ENCODE measurements at places on chromosomes 4 and X. TPM values are rescaled to one million over a fixed set of nuclear protein-coding genes. Genes with fewer than 3 reads are reported as not detected.

GRCh38 chrX:39318506-39319343 lies 517.5 kb downstream of the MID1IP1 start:
- DNase-seq = no peak
- H3K4me3 ChIP-seq = no peak overlapping the region
- H3K4me1 ChIP-seq = no peaks in the 10 kb centered on the region
- H3K27ac ChIP-seq = no peak overlapping the region
- H3K36me3 ChIP-seq = no peaks in the 10 kb centered on the region
- H3K27me3 ChIP-seq = no peaks in the 10 kb centered on the region

DNA sequence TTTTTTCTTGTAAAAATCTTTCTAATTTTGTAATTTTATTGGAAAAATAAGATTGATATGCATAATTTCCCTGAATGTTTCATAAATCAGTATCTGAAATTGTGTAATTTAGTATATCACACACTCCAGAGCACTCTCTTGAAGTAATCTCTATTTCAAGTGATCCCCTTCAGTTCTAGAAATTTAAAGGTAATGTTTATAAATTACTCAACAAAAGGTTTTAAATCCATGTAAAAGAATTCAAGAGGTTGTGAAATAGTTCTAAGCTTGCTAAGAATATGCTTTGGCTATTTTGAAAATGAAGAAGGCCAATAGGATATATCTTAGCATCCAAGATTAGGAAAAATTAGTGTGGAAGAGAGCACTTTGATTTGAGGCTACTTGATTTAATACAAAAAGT lies 28.2 kb downstream of the SMARCAD1 start:
- H3K27ac ChIP-seq = no peak overlapping the region
- no peak overlapping the region for H3K4me3 ChIP-seq
- H3K27me3 ChIP-seq = no peaks in the 10 kb centered on the region
- no peaks in the 10 kb centered on the region for H3K4me1 ChIP-seq
- H3K36me3 ChIP-seq = peaks cover 4% of the 10 kb centered on the region

DNA sequence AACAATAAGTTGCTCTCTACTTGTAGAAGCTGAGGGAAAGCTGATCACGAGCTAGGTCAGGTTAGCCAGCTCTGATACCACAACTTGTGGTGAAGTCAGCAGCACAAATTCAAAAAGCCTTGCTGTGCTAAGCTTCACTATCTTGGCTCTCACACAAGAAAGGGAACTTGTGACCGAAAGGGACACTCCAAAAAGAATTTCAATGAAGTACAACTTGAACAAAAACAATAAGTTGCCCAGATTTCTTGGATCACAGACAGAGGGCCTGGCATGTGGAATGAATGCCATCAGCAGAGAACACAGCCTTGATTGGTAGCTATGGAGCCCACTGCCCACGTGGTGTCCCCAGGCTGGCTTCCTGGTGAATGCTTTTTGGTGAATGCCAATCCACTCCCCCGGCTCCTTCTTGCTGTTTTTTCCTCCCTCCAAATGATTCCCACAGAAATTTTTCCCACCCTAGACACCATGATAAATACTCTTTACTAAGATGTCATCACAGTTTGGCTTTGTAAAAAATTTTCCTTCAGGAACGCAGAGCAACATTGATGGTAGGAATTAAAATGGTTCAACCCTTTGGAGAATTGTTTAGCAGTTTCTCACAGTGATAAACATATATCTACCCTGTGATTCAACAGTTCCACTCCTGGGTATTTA lies 82.6 kb downstream of the ANXA3 start:
- no peak for DNase-seq
- no peak overlapping the region for H3K27ac ChIP-seq
- H3K27me3 ChIP-seq = no peaks in the 10 kb centered on the region

DNA sequence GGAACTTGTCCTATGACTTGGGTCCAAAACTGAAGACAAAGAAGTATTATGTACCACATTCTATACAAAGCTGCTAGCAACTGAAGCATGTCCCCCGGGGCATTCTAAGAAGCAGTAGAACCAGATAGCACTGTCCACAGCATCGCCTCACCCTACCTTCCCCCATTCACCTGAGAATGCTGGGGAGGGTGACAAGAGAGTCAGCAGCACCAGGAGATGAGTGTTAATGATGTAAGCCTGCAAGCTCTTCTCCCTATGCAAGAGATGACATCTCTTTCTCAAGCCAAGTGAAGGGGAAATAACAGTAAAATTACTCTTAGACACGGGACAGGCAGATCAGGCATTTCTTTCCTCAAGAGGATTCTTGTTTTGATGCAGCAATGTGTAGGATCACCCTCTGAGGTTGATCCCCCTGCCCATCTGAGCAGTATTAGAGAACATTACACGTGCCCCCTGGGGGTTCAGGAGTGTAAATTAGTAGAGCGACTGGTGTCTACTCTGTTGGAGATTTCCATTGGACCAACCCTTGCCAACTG lies 13.9 kb upstream of the TLR1 start:
- H3K4me3 ChIP-seq = no peak overlapping the region
- no peaks in the 10 kb centered on the region for H3K27me3 ChIP-seq
- no peaks in the 10 kb centered on the region for H3K4me1 ChIP-seq
- peak; percentile 10 for DNase-seq
- H3K36me3 ChIP-seq = no peaks in the 10 kb centered on the region

GRCh38 chr4:139085141-139085540 lies 69.6 kb downstream of the NOCT start:
- no peaks in the 10 kb centered on the region for H3K27me3 ChIP-seq
- peaks cover 32% of the 10 kb centered on the region for H3K4me1 ChIP-seq
- peak; percentile 11 for DNase-seq
- H3K4me3 ChIP-seq = peak overlapping the region; percentile 71

The CFAP299 gene
- not detected for total RNA-seq

- DNase-seq = no peak
- no peaks in the 10 kb centered on the region for H3K4me1 ChIP-seq
- no peak overlapping the region for H3K4me3 ChIP-seq
- no peaks in the 10 kb centered on the region for H3K36me3 ChIP-seq
- H3K27me3 ChIP-seq = no peaks in the 10 kb centered on the region
- no peak overlapping the region for H3K27ac ChIP-seq
Measured at GRCh38 chr4:137892134-137892533, 350.0 kb downstream of the SLC7A11 start.

The MAGEA11 gene
- not detected for total RNA-seq

DNA sequence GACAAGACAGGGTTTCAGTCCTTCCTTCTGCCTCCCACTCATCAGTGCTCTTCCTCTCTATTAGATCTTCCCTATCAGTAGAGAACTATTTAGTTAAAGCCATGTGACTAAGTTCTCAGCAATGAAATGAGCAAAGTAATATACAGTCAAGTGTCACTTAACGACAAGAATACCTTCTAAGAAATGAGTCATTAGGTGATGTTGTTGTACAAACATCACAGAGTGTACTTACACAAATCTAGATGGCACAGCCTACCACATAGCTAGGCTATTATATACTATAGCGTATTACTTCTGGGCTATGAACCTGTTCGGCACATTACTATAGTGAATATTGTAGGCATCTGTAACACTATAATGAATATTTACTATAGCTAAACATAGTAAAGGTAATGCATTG lies 71.3 kb downstream of the POU4F2 start:
- H3K27ac ChIP-seq = no peak overlapping the region
- H3K4me3 ChIP-seq = no peak overlapping the region
- DNase-seq = no peak
- no peaks in the 10 kb centered on the region for H3K27me3 ChIP-seq
- H3K36me3 ChIP-seq = no peaks in the 10 kb centered on the region
- no peaks in the 10 kb centered on the region for H3K4me1 ChIP-seq

GRCh38 chr4:17128268-17128667 lies 229.8 kb upstream of the LDB2 start:
- H3K4me1 ChIP-seq = no peaks in the 10 kb centered on the region
- no peaks in the 10 kb centered on the region for H3K27me3 ChIP-seq
- no peak for DNase-seq
- no peak overlapping the region for H3K4me3 ChIP-seq
- no peak overlapping the region for H3K27ac ChIP-seq

GRCh38 chr4:93448691-93449293 lies 379.8 kb upstream of the ATOH1 start:
- H3K27me3 ChIP-seq = no peaks in the 10 kb centered on the region
- H3K36me3 ChIP-seq = no peaks in the 10 kb centered on the region
- no peak overlapping the region for H3K27ac ChIP-seq
- H3K4me1 ChIP-seq = no peaks in the 10 kb centered on the region
- H3K4me3 ChIP-seq = no peak overlapping the region

GRCh38 chrX:41335198-41335957 lies 1.4 kb downstream of the DDX3X start:
- peaks cover 1% of the 10 kb centered on the region for H3K36me3 ChIP-seq
- peak overlapping the region; percentile 84 for H3K4me3 ChIP-seq
- peak overlapping the region; percentile 51 for H3K27ac ChIP-seq
- no peak for DNase-seq

GRCh38 chrX:38620623-38621022 lies 59.3 kb downstream of the TSPAN7 start:
- no peaks in the 10 kb centered on the region for H3K4me1 ChIP-seq
- H3K36me3 ChIP-seq = no peaks in the 10 kb centered on the region
- H3K27me3 ChIP-seq = no peaks in the 10 kb centered on the region
- no peak overlapping the region for H3K4me3 ChIP-seq

The UBE2A gene
- 22.0 TPM for total RNA-seq

The IL13RA2 gene
- not detected for total RNA-seq

DNA sequence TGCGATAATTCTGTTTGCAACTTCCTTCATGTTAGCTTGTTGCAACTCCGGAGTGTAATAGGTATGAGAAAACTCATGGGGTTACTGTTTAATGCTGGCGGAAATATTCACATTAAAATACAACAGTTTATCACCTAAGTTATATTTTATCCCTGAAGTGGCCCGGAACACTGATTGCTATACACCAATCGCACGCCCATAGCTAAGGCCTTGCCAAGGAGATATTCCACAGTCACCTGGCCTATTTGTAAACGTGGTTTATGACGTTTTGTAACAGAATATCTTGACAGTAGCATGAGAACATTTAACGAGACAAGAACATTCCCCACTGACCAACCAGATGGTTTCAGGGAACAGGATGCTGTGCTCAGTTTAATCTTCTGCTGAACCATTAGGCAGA lies 23.2 kb upstream of the FAM90A26 start:
- H3K36me3 ChIP-seq = no peaks in the 10 kb centered on the region
- H3K27me3 ChIP-seq = no peaks in the 10 kb centered on the region
- DNase-seq = no peak
- no peaks in the 10 kb centered on the region for H3K4me1 ChIP-seq
- no peak overlapping the region for H3K27ac ChIP-seq

DNA sequence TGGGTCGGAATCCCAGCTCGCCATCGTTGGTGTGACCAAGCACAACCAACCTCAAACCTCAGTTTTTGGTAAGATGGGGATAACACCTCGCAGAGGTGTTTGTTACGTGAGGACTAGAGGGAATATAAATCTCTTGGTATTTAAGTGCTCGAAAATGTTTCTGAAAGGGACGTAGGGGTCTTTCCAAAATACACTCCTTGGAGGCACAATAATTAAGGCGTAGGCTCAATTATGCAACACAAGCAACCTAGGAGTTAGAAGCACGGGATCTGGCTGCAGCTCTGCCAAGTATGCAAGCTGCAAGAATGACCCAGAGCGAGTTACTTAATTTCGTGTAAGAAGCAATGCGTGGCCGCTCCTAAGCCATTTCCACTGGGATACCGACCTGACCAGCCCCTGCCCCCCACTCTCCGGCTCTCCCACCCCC lies 552 bp downstream of the ADH5 start:
- H3K27me3 ChIP-seq = no peaks in the 10 kb centered on the region
- peaks cover 54% of the 10 kb centered on the region for H3K4me1 ChIP-seq
- H3K4me3 ChIP-seq = peak overlapping the region; percentile 68
- DNase-seq = peak; percentile 48

DNA sequence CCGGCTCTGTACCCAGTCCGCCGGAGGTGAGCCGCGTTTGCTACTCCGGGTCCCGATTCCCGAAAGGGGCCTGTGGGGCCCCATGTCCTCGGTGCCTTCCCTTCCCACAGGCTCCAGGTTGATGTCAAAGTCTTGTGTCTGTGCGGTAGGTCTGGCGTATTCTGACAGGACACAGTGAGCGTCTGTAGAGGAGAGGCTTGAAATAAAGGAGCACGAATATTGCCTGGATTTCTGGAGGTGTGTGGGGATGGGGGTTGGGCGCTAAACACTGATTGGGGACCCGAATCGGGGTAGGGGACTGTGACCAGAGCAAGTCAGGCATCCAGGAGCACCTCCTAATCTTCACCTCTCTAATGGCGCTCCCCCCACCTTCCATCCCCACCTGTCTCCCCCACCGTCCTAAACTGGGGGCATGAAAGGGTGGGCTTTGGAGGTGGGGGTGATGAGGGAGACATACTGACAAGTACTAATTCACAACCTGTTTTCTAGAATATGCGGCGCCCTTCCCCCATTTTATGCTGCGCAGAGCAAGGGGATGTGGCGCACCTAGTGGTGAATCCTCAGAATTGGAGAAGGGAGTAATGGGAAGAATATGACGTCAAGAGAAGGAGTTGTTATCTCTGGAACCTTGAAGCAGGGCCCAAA lies 855 bp downstream of the GPRASP2 start:
- peak overlapping the region; percentile 64 for H3K4me3 ChIP-seq
- H3K27me3 ChIP-seq = no peaks in the 10 kb centered on the region
- DNase-seq = no peak
- H3K36me3 ChIP-seq = no peaks in the 10 kb centered on the region
- no peak overlapping the region for H3K27ac ChIP-seq
- H3K4me1 ChIP-seq = no peaks in the 10 kb centered on the region

The GABRE gene
- total RNA-seq = 12.2 TPM

DNA sequence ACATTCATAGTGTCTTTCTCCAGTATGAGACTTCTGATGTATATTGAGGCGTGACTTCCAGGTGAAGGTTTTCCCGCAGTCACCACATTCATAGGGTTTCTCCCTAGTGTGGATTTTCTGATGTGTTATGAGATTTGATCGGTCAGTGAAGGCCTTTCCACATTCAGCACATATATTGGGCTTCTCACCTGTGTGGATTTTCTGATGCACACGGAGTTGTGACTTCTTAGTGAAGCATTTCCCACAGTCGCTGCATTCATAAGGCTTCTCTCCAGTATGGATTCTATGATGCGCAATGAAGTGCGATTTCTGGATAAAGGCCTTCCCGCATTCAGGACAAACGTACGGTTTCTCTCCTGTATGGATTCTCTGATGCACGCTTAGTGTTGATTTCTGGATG lies 35.4 kb downstream of the ZNF41 start:
- no peak overlapping the region for H3K27ac ChIP-seq

The MORF4L2 gene
- total RNA-seq = 687 TPM

GRCh38 chr4:53813998-53814397 lies 222.7 kb upstream of the LNX1 start:
- no peaks in the 10 kb centered on the region for H3K27me3 ChIP-seq
- no peak overlapping the region for H3K4me3 ChIP-seq
- DNase-seq = no peak
- no peaks in the 10 kb centered on the region for H3K36me3 ChIP-seq
- H3K27ac ChIP-seq = no peak overlapping the region
- H3K4me1 ChIP-seq = no peaks in the 10 kb centered on the region

The ERVMER34-1 gene
- 0.24 TPM for total RNA-seq

The TRIM75 gene
- not detected for total RNA-seq

DNA sequence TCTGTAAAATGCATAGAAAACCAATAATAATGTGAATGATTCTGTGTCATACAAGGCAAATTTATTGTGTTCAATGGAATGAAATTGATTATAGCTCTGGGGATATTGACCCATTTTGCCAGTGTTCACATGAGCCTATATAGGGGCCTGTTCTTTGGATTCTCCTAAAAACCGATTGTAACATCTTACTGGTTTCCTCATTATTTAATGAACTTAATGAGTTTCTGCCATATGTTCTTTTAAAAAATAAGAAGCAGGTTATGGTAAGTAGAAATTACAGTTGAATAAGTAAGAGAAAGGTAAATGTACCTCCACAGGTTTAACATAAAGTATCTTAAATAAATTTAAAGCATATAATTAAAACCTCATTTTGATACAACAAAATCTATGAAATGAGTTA lies 24.6 kb upstream of the ADGRL3 start:
- H3K4me1 ChIP-seq = no peaks in the 10 kb centered on the region
- H3K27ac ChIP-seq = no peak overlapping the region
- H3K36me3 ChIP-seq = no peaks in the 10 kb centered on the region
- no peaks in the 10 kb centered on the region for H3K27me3 ChIP-seq
- no peak overlapping the region for H3K4me3 ChIP-seq
- DNase-seq = no peak
